ENCODE measurements at places on chromosomes 11 and 22. TPM values are rescaled to one million over a fixed set of nuclear protein-coding genes. Genes with fewer than 3 reads are reported as not detected.
A peak's percentile ranks its signal among the peaks of the same experiment; 100 is the strongest.

GRCh38 chr11:74492084-74492483 is 1.4 kb downstream of the LIPT2 start:
- no peak for DNase-seq

DNA sequence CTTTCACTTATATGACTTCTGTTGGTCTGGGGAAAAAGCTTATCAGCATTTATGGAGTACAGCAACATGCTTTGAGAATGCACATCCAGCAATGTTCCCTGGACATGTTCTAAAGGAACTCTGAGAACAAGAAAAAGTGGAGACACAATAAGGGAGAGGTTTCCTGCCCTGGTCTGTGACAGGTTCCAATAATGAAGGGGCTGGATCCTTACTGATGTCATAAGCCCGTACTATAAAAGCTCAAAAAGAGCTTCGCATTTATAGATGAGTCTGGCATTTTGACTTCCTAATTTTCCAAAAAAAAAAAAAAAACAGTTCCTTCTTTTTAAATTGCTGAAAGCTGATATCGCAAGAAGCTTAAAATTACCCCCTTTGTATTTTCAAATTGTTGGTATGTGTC is 129.1 kb downstream of the MPPED2 start:
- no peak for DNase-seq

- DNase-seq: no peak
Observed at GRCh38 chr11:8025816-8026215, 38.7 kb downstream of the EIF3F start.

DNA sequence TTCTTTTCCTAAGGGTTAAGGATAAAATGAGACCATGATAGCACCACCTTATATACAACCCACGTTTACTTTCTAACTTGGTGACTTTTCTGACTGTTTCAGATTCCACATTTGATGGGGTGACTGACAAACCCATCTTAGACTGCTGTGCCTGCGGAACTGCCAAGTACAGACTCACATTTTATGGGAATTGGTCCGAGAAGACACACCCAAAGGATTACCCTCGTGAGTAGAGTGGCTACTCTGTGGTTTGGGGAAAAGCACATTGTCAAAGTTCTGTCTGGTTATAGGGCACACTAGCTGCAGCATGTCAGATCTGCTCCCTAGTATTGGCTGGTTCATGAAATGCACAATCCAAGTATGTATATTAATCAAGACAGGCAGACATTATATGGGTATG is 117.3 kb downstream of the SPON1 start:
- no peak for DNase-seq

DNA sequence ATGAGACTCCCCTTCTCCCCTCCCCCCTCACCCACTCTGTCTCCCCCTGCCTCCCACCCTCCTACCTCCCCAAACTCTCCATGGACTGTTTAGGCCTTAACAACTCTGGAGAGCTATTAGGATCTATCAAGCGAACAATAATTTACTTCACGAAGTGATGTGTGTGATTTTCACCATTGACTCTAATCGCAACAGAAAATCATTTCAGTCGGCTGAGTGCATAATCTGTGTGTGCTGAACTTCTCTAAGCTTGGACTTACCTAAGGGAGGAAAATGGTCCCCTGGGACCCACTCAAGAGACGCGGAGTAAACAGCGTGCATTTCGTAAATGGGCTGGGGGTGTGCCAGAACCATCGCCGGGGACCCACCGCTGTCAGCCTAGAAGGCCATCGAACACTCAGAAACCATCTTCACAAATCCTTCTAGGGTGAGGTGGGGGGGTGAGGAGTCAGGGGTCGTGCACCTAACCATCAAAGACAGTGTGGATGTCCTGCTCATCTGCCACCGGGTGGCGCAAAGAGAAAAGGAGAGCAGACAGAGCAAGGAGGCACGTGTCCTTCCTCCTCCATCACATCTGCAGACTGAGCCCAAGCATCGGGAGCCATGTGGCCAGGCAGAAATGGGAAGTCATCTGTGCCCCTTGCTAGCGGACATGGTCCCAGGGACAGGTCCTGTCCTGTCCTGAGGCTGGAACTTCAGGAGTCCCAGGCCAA is 62.1 kb upstream of the NUP50 start:
- DNase-seq: peak; percentile 52

DNA sequence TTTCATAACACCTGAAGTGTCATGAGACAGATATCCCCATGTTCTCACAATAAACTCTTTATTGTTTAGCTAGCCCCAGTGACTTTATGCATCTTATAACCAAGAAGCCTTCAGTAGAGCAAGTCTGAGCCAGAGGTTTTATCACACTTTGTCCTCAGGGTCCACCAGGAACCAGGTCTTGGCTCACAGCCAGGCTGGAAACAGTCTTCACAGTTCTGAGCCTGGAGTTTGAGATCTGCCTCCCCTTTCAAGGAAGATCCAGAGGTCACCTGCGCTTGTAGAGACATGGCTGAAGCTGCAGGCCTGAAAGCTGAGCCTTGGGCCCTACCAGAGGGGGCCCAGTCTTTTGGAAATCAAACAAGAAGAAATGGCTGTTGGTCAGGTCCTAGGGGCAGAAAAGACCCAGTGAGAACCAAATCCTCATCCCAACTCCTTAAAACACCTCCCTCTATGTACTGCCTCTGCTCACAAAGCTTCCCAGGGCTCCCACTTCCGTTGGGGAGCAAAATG is 3.5 kb downstream of the RRP8 start:
- DNase-seq: no peak

GRCh38 chr11:82848829-82849228 is 51.4 kb downstream of the PRCP start:
- DNase-seq: no peak

GRCh38 chr22:40363059-40363458 is 7.3 kb upstream of the SGSM3 start:
- no peak for DNase-seq

DNA sequence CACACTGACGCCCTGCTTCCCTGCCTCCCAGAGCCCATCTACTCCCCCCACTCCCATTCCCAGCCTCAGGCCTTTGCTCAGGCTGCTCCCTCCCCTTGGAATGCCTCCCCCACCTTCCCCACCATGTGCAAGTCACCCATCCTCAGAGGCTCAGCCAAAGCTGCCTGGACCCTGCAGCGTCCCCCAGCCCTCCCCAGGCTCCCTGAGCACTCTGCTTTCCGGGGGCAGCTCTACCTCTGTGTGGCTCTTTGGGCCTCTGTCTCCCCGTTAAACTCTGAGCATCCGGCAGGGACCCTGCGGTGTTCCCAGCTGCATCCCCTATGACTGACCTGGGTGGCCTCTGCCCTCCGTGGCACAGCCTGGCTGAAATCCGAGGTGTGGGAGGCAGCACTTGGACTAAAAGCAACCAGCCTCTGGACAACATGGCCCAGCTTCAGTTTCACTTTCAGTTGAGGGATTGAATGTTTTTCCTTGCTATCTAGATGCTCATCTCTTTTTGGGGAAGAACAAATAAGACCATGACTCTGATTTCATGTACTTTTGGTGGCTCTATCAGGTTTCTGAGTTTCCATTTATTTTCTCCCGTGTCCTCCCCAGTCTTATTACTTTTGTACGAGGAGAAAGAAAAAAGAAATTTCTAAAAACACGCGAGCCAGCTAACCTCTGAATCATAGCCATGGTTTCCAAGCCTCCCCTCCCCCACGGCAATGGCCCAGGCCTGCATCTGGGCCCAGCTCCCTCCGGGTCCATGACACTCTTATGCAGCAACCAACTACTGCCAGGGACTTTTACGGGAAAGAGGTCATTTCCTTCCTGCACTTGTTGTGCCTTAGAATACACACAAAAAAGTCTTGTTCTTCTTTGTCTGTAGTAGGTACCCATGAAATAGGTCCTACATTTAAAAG is 3.8 kb downstream of the APOL3 start:
- peak; percentile 89 for DNase-seq

DNA sequence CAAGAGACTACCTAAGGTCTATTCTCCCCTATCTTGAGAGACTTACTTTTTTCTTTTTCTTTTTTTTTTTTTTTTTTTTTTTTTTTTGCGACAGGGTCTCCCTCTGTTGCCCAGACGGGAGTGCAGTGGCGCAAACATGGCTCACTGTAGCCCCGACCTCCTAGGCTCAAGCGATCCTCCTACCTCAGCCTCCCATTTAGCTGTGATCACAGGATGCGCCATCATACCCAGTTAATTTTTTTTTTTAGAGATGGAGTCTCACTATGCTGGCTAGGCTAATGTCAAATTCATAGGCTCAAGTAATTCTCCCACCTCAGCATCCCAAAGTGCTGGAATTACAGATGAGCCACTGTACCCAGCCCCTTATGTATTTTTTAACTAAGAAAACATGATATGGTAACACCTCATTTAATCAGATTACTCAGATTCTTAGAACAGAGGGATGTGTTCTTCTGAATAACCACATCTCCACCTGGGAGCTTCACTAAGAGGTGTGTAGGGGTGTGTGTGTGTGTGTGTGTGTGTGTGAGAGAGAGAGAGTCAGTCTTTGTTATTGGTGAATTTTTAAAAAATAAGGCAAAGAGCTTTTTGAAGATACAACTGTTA is 102.9 kb downstream of the USP35 start:
- DNase-seq: no peak

The BRSK2 gene
- 0.46 TPM for total RNA-seq

The PRR33 gene
- not detected for total RNA-seq

The EXPH5 gene
- 1.1 TPM for total RNA-seq

The SESN3 gene
- 64.2 TPM for total RNA-seq

The ZBED5 gene
- total RNA-seq: 62.2 TPM
